Stimulated activated CD4-positive, alpha-beta T cell treated with anti-CD3 and anti-CD28 coated beads, Interleukin-1b, Interleukin-23, amount 100 ng/mL, for 48 hours (primary cell): ENCODE measurements at places on chromosomes 3 and 15.

DNA sequence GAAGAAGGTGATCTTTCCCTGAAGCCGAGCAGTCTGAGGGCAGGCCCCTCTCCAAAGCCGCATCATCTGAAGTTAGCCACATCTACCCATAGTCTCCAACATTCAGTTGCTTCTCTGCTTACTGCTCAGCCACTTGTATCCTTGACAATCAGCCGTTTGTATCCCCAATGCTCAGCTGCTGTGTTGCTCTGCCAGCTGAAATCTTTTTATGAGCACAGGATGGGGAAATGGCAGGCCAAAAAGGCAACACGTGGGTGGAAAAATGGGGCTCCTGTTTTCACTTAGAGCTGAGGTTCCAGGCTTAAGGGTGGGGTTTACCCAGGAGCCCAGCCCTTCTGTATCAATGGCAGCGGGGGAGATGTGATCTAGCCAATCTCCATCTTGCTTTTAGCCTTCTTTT lies 36.3 kb downstream of the METTL6 start:
- DNase-seq: no peak

DNA sequence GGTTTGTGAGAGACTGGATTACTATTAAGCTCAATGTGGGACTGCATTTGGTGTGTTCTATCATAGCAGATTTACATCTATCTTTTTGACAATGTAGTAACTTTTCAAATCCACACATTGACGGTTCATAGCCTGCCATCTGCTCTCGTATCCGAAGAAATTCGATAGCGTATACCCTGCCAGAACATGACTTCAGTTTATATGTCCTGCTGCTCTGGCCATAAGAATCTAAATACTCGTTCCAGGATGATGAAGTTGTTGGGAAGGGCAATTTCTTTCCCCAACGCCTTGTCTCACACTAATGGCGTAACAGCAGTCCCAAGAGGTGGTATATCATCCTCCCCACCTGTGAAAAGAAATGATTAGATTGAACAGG lies 180.0 kb downstream of the LSAMP start:
- DNase-seq: no peak

GRCh38 chr15:62122249-62122648 lies 42.8 kb downstream of the C2CD4B start:
- no peak for DNase-seq

- no peak for DNase-seq
These were observed 38.0 kb downstream of the SHC4 start for GRCh38 chr15:48925714-48926223.

DNA sequence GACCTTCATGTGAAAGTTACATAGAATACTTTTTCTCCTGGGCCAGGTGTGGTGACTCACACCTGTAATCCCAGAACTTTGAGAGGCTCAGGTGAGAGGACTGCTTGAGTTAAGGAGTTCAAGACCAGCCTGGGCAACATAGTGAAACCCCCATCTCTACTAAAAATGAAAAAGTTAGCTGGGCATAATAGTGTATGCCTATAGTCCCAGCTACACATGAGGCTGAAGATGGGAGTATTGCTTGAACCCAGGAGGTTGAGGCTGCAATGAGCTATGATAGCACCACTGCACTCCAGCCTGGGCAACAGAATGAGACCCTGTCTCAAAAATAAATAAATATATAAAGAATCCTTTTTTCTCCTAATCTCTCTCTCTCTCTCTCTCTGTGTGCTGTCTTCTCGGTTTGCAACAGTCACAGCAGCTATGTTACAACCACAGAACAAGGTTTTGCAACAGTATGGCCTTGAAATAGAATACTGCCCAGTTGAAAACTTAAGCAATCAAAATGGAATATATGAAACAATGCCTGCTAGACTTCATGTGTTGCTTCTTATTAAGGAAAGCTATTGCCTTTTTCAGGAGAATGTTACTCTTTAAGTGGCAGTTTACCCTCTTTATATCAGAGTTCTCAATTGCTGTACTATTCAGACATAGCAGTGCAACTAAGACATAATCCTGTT lies 12.3 kb upstream of the DENND4A start:
- no peak for DNase-seq

DNA sequence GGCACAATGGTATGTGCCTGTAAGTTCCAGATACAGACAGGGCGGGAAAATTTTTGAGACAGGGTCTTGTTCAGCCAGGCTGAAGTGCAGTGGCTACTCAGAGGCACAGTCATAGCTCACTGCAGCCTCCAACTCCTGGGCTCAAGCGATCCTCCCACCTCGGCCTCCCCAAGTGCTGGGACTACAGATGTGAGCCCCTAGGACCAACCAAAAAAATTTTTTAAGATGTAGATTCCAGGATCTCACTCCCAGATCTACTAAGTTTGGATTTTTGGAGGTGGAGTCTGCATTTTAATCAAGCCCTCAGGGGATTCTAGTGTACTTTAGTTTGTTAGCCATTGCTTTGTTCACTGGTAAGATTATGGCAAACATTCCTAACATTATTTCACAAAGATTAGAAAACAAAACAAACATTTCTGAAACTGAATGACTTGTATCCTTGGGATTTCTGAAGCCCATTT lies 2.7 kb downstream of the LIPH start:
- DNase-seq: no peak

DNA sequence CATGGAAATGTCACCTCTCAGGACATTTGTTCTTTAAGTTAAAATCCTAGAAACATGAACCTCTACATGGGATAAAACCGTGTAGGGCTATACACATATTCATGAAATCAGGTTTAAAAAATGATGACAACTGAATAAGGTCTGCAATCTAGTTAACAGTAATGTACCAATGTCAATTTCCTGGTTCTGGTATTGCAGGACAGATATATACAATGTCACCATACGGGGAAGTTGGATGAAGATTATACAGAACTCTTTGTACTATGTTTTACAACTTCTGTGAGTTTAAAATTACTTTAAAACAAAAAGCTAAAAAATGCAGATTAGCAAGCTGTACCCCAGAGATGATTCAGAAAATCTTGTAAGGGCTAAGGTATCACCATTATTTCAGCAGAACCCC lies 6.7 kb downstream of the CNTN3 start:
- no peak for DNase-seq

- no peak for DNase-seq
These were observed 34.5 kb upstream of the CHST2 start for GRCh38 chr3:143084856-143085731.

DNA sequence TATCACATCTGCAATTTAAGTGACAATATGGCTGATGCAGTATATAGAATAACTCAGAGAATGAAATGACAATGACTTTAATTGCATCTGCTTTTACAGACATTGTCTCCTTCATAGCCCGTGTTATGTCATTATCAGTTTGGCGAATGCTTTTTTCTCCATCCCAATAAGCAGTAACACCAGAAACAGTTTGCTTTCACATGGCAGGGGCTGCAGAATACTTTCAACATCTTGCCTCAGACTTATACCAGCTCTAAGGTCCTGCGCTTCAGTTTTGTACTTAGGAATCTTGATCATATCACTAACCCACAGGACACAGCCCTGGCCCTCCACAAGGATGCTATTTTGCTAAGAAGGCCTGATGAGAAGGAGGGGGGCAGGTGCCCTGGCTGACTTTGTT lies 49.9 kb upstream of the SPESP1 start:
- no peak for DNase-seq

- no peak for DNase-seq
These were observed 5.4 kb downstream of the CCDC54 start for GRCh38 chr3:107382631-107383030.

GRCh38 chr15:79166311-79166955 lies 75.9 kb upstream of the RASGRF1 start:
- DNase-seq: no peak

DNA sequence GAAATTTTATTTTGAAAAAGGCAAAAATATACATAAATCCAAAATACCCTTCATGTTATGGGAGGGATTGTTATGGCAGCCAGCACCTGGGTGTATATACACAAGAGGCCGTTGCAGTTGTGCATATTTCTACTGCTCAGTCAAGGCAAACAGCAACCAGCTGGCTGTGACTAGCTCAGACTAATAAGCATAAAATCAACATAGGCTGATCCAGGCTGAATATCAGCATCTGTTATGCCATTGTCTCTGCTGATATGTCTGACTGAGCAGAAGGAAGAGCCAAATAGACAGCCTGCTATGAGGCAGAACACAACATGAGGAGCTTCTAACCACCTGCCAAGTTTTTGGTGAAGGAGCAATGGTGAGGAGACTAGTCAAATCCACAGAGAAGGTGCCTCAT lies 457.5 kb upstream of the ALCAM start:
- DNase-seq: no peak

DNA sequence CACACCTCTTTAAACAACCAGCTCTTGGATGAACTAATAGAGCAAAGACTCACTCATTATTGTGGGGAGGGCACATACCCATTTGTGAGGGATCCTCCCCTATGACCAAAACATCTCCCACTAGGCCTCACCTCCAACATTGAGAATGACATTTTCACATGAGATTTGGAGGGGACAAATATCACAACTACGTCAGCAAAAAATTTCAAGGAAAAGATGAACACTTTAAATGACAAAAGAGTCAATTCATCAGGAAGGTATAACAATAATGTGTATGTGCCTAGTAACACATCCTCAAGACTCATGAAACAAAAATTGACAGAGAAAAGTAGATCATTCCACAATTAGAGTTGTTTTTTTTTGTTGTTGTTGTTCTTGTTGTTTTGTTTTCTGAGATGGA lies 38.4 kb upstream of the CHD2 start:
- DNase-seq: no peak
